Caki2 (cell line): ENCODE measurements at places on chromosomes 3 and 15. TPM values are rescaled to one million over a fixed set of nuclear protein-coding genes. Genes with fewer than 3 reads are reported as not detected.

CAMP gene
- total RNA-seq = not detected in 2 replicates

DNA sequence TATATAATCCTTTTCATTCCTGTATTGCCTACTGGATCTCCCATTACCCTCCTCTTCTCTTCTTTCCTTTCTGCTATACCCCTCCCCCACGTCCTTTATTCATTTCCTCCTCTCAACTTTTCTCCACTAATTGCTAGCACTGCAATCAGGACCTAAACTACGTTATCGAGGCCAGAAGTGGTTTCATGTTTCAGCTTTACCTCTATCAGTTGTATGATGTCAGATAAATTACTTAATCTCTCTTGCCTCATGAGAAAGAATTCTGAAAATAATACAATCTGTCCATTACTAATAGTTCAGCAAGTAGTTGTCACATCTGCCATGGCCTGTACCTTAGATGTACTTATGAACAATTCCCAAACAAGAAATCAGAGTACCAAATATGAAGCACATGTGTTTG is 10.6 kb downstream of the POPDC2 start:
- DNase-seq = no peak

GRCh38 chr3:63779227-63779626 is 39.9 kb upstream of the C3orf49 start:
- no peak for DNase-seq

DNA sequence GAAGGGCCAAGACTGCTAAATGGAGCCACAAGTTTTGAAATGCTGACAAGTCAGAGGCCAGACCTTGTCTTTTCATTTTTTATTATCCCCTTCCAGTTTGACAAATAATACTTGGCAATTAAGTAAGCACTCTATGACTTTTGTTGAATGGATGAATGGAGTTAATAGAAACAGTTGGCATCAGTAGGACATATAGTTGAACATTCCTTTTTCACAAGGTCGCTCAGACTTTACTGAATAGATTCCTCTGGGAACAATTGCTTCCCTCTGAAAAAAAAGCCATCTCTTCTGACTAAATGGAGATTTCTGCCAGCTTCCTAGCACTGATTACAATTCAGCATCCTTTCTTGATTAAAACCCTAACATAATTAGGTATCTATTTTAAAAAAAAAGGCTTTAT is 53.2 kb downstream of the TRA2B start:
- DNase-seq = no peak

GRCh38 chr3:154678041-154678654 is 248.2 kb upstream of the GPR149 start:
- no peak for DNase-seq

DNA sequence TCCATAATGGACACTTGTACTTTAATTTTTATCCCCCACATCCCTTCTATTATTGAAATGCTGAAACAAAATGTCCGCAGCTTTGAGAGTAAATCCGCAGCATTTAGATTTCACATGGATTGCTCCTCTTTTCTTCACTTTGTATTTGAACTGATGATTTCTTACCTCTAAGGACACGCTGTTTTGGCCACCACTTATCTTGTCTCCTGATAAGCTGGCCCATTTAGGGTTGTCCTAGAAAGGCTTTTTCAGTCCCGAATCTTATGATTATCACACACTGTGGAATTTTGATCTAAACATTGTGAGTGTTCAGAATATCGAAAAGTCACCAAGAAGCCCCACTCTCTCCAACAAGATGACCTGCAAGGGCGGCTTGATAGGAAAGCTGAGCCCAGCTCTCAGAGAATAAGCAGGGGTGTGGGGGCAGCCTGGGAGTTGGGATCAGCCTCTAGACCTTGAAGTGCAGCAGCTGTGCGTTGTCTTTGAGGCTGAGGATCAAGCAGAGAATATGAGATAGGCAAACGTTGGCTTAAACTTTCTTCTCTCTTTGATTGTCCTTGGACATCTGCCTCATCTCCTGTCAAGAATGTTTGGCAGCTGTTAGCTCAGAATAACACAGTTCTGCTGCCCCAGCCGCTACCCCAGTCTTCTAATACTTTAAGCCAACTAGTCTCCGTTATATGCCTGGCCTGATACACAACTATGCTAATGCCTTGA is 399.7 kb upstream of the NR2F2 start:
- no peak for DNase-seq

DNA sequence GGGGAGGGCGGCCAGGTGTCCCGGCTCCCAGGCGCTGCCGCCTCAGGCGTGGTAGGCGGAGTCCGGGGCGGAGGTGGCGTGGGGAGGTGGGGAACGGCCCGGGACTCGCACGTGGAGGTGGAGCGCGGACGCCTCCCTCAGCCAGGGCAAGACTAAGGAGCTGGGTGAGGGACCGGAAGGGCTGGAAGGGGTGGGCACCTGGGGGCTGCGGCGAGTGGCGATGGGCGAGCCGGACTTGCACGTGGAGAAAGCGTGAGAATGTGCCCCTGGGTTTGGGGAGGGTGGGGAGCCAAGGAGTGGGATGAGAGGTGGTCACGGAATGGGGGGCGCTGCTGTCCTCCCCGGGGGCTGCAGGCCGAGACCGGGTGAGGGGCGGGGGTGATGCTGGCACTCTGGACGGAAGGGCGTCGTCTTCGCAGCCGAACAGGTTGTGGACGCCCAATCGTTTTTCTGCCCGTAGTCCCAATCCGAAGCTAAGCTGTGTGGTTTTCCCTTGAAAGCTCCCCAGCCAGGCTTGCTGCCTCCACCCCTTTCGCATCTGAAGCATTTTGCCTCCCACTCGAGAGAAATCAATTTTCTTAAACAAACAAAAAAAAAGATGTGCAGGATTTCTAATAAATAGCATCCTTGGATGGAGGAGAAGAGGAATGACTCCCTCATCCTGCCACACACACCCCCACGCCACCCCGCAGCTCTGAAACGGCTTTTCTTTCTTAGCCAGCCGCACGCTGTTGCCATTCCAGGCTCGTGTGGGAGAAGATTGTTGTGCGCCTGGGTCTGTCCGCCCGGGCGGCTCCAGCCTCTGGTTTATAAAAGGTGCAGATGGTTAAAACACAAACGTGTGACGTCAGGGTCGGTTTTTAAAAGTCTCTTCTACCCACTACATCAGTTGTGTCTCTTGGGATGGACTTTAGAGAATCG is 62.5 kb upstream of the ANKRD28 start:
- DNase-seq = peak; percentile 61

GOLGA8J gene
- total RNA-seq = not detected in 2 replicates

LDHAL6B gene
- total RNA-seq = not detected in 2 replicates

- DNase-seq = no peak
Observed at GRCh38 chr3:10927551-10927950, 65.0 kb upstream of the SLC6A1 start.

DNA sequence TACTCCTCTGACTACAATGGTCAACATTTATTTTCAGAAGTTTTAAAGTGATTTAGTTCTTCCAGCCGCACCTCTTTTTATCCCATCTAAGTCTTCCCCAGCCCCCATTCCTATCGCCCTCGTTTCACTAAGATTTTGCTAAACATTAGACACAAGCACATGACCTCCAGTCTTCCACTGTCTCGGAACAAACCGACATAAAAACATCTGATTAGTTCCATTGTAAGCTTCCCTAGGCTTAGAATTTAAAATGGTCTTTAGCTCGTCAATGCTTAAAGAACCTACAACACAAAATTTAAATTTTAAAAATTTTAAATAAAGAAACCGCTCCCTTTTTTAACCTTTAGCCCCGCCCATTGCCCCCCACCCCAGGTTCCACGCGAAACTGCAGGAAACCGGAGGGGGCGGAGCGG is 284 bp upstream of the TSC22D2 start:
- no peak for DNase-seq

DNA sequence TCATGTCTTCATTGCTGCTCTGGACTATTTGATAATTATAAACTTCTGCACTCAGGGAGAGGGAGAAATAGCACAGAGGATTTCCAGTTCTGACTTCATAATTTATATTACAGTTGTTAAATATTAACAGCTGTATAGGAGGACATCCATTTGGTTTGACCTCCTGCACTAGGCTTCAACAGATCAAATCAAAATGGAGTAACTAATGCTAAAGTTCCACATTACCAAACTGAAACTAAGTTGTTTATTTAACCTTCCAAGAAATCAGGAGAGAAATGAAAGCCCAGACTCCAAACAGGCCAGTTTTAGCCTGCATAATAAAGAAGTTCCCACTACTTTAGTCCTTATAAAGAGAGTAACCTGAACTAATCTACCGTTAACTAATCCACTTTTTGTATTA is 4.6 kb downstream of the PLSCR2 start:
- DNase-seq = no peak

ZNF80 gene
- total RNA-seq = not detected in 2 replicates

DNA sequence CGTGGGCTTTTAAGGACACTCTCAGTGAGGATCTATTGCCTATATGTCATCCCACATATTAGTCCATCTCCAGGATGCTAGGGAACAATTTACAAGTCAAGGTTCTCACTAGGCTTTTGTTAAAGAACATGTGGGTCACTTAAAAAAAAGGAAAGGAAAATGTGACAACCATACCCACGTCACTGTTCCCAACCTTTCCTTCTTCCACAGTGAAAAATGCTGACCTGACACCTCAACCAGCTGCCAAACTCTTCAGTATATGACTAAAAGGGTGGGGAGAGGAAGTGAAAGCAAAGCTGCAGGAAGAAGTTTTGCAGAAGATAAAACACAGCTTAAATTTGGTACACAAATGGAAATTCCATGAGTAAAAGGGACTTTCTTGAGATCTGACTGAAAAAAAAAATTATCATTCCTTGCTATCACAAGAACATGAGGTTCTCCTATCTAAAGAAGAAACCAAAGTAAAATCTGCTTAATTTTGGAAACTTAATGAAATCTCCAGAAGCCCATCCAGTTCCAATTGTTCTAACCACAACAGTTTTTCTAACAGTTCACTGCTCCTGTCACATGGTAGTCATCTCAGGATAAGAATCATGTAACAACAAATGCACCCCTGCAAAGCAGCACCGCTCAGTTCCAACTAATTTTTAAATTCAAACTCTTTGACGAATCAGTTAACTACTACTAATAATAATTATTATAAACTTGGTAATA is 117.0 kb upstream of the TSPAN3 start:
- DNase-seq = no peak

TUSC7 gene
- not detected in 2 replicates for total RNA-seq

RBP2 gene
- not detected in 2 replicates for total RNA-seq

GRCh38 chr3:47573190-47574172 is 5.2 kb downstream of the CSPG5 start:
- no peak for DNase-seq

DNA sequence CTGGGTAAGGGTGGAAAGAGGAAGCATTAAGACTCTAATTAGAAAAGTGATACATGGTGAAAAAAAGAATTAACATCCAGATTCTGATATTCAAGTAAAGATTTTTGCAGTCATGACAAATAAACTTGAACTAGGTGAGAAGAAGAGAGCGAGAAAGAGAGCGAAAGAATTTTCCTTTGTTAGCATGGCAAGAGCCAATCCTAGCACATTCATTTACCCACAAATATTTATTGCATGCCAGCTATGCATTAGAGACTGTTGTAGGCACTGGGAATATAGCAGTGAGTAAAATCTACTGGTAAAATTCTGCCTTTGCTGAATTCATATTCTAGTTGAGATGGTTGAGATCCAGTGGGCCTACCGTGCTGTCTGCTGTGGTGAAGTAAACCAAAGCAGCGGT is 177.9 kb upstream of the DPH6 start:
- no peak for DNase-seq

LRRN1 gene
- total RNA-seq = not detected in 2 replicates

DNA sequence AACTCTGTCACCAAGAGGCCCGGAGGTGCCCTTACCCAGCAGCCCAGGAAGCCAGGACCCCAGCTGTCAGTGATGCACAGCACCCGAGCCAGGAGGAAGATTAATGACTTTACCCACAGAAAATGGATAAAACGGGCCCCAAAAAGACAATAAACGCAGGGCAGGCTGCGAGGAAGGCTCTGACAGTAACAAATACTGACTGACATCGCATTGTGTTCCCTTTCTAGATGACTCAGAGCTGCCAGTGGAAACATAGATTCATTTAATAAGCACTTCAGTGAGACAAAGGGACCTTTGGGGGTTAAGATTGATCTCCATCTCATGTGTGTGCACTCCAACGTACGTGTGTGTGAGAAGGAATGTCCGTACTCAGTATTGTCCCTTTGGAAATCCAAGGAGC is 225.3 kb upstream of the PPP2R3A start:
- DNase-seq = no peak

HIGD2B gene
- total RNA-seq = not detected in 2 replicates

NMNAT3 gene
- 25.5 and 73.6 TPM in 2 replicates for total RNA-seq

- DNase-seq = no peak
Observed at GRCh38 chr15:63849906-63850305, 16.2 kb upstream of the HERC1 start.
